Camera-type eye (tissue), 1 donor: ENCODE measurements at places on chromosomes 7 and 10. TPM values are rescaled to one million over a fixed set of nuclear protein-coding genes. Genes with fewer than 3 reads are reported as not detected.

CDHR1 gene
- 150 TPM for total RNA-seq

DNAJB9 gene
- 36.4 TPM for total RNA-seq

HMX2 gene
- total RNA-seq, result not detected

TFAM gene
- total RNA-seq, result 38.1 TPM

UNCX gene
- total RNA-seq, result 1.3 TPM

DGKB gene
- total RNA-seq, result 22.7 TPM

GRID2IP gene
- total RNA-seq, result not detected

TOMM7 gene
- total RNA-seq, result 63.6 TPM

CYP26A1 gene
- total RNA-seq, result 16.8 TPM

HKDC1 gene
- 18.0 TPM for total RNA-seq

FAM24B gene
- 5.3 TPM for total RNA-seq

DDC gene
- 4.3 TPM for total RNA-seq

SEMA3D gene
- 53.6 TPM for total RNA-seq

NPC1L1 gene
- total RNA-seq, result not detected

ZNF32 gene
- 51.3 TPM for total RNA-seq

GTF2IRD1 gene
- total RNA-seq, result 42.5 TPM

CYP2E1 gene
- total RNA-seq, result 3.4 TPM

OR2A12 gene
- not detected for total RNA-seq

CAMK1D gene
- 22.9 TPM for total RNA-seq

TMEM72 gene
- 3.5 TPM for total RNA-seq

PRR15 gene
- not detected for total RNA-seq

TCF7L2 gene
- total RNA-seq, result 21.1 TPM

CYP2C19 gene
- not detected for total RNA-seq

FBXL13 gene
- total RNA-seq, result 10.0 TPM

CFAP46 gene
- total RNA-seq, result 7.5 TPM

SPDYE2B gene
- total RNA-seq, result not detected

TMEM178B gene
- 16.5 TPM for total RNA-seq

TUBAL3 gene
- 0.49 TPM for total RNA-seq

FOXI2 gene
- total RNA-seq, result not detected

PLEKHS1 gene
- total RNA-seq, result 0.77 TPM

TMEM213 gene
- total RNA-seq, result not detected

SFTPA1 gene
- total RNA-seq, result not detected

OR13A1 gene
- not detected for total RNA-seq

IFIT2 gene
- 8.1 TPM for total RNA-seq

SLC16A9 gene
- total RNA-seq, result 32.4 TPM

NPY4R gene
- total RNA-seq, result 0.22 TPM

AKR1C4 gene
- not detected for total RNA-seq

GFRA1 gene
- 62.2 TPM for total RNA-seq
